ENCODE measurements at places on chromosomes 2 and 18. TPM values are rescaled to one million over a fixed set of nuclear protein-coding genes. Genes with fewer than 3 reads are reported as not detected.

- no peak overlapping the region for H3K4me3 ChIP-seq
- no peak for DNase-seq
- H3K36me3 ChIP-seq: peaks cover 4% of the 10 kb centered on the region
- no peak overlapping the region for H3K27ac ChIP-seq
These were observed 52.5 kb downstream of the MBP start for GRCh38 chr18:77079954-77080682.

- peaks cover 9% of the 10 kb centered on the region for H3K4me1 ChIP-seq
- peaks cover 12% of the 10 kb centered on the region for H3K27me3 ChIP-seq
- no peak for DNase-seq
- H3K36me3 ChIP-seq: no peaks in the 10 kb centered on the region
- H3K27ac ChIP-seq: no peak overlapping the region
These were observed 76.5 kb upstream of the RAB6C start for GRCh38 chr2:129902731-129903585.

- H3K36me3 ChIP-seq: no peaks in the 10 kb centered on the region
- H3K27ac ChIP-seq: no peak overlapping the region
- no peak for DNase-seq
- no peaks in the 10 kb centered on the region for H3K4me1 ChIP-seq
These were observed 206.5 kb upstream of the CTAGE1 start for GRCh38 chr18:22624176-22624575.

DNA sequence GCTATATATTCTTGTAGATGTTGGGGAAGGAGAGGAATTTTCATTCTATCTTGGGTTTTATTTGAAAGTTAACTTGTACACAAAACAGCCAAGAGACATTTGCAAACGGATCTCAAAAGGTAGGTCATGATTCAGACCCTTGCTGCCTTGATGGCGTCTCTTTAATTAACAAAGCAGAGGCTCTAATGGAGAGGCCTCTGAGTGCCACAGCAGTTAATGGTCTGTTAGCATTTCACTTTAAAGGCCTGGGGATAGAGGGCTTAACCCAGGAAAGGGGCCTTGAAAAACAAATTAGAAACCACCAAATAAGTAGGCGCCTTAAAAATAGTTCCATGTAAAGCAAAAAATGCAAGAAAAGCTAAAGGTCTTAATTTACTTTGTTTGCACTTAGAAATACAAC lies 836.9 kb upstream of the CELF4 start:
- no peak overlapping the region for H3K4me3 ChIP-seq
- no peak overlapping the region for H3K27ac ChIP-seq
- no peaks in the 10 kb centered on the region for H3K36me3 ChIP-seq
- DNase-seq: no peak

DNA sequence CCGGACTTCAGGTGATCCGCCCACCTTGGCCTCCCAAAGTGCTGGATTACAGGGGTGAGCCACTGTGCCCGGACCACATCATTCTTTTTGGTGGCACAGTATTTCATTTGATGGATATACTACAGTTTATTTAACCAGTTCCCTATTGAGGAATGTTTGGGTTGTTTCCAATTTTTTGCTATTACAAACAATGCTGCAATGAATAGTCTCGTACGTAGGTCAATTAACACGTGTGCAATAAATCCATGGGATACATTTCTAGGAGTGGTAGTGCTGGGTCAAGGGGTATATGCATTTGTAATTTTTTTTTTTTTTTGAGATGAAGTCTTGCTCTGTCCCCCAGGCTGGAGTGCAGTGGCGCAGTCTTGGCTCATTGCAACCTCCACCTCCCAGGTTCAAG lies 28.4 kb upstream of the XPO1 start:
- H3K27ac ChIP-seq: no peak overlapping the region
- H3K4me1 ChIP-seq: no peaks in the 10 kb centered on the region
- DNase-seq: no peak

- DNase-seq: no peak
- peaks cover 4% of the 10 kb centered on the region for H3K27me3 ChIP-seq
- no peak overlapping the region for H3K27ac ChIP-seq
- H3K4me3 ChIP-seq: no peak overlapping the region
- H3K36me3 ChIP-seq: no peaks in the 10 kb centered on the region
- H3K4me1 ChIP-seq: no peaks in the 10 kb centered on the region
These were observed 45.7 kb downstream of the KCNF1 start for GRCh38 chr2:10957391-10957790.

DNA sequence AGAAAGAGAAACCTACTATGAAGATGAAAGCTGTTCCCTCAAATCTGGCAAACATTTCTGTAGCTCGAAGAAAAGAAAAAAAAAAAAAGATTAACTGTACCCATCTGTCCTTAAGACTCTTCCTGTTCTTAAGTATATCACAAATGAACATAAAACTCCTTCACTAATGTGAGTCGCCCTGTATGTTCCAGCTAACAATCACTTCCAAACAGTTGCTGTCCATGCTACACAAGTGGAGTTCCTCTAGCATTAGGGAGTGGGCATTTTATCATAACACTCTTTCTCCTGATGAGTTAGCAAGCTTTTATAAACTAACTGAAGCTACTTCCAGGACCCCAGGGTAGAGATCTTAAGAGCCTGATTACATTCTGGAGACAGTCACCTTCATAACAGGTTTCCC lies 5.8 kb downstream of the CUL3 start:
- DNase-seq: no peak
- H3K27ac ChIP-seq: peak overlapping the region; percentile 33
- H3K4me1 ChIP-seq: peaks cover 40% of the 10 kb centered on the region
- H3K27me3 ChIP-seq: no peaks in the 10 kb centered on the region
- H3K4me3 ChIP-seq: no peak overlapping the region
- H3K36me3 ChIP-seq: peaks cover 3% of the 10 kb centered on the region

DNA sequence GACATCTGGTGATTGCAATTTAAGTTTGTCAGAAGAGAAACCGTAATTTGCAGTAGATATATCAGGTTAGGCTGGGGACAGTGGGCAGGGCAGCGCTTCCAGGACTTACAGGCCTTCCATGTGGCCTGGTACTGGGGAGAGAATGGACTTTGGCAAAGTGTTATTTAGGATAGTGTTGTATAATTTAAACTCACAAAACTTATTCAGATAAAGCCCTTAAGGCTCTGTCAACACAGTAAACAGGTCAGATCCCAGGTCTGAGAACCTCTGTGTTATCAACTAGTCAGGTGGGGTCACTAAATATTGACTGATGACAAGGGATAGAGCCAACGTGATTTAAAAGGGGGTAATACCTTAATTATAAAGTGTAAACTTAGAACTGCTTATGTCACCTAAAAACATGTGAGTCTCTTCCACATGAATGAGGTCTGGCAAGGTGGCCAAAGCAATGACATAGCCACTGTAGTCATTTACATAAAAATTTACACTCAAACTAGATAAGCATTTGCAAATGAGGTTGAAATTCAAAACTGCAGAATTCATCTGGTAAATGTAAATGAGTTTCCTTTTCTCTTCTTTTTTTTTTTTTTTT lies 80.2 kb upstream of the DNMT3A start:
- H3K27ac ChIP-seq: peak overlapping the region; percentile 11
- peaks cover 9% of the 10 kb centered on the region for H3K36me3 ChIP-seq
- peaks cover 15% of the 10 kb centered on the region for H3K4me1 ChIP-seq

GRCh38 chr2:151302879-151303278 lies 13.4 kb upstream of the NMI start:
- H3K4me1 ChIP-seq: no peaks in the 10 kb centered on the region
- no peaks in the 10 kb centered on the region for H3K36me3 ChIP-seq
- peak overlapping the region; percentile 51 for H3K27ac ChIP-seq
- H3K4me3 ChIP-seq: no peak overlapping the region
- no peaks in the 10 kb centered on the region for H3K27me3 ChIP-seq

GRCh38 chr18:11937874-11938478 lies 29.9 kb upstream of the MPPE1 start:
- no peak overlapping the region for H3K27ac ChIP-seq

GRCh38 chr18:73715210-73715670 lies 432.4 kb downstream of the FBXO15 start:
- H3K36me3 ChIP-seq: no peaks in the 10 kb centered on the region
- peaks cover 11% of the 10 kb centered on the region for H3K4me1 ChIP-seq
- no peak overlapping the region for H3K4me3 ChIP-seq

RGPD4 gene
- not detected for total RNA-seq

MGAT4A gene
- 33.5 TPM for total RNA-seq

LONRF2 gene
- total RNA-seq: 8.4 TPM

GKN2 gene
- not detected for total RNA-seq

LRRFIP1 gene
- total RNA-seq: 71.4 TPM

MAL gene
- not detected for total RNA-seq
